Thymus (tissue), 14 donors: ENCODE measurements at places on chromosomes 3 and 15. TPM values are rescaled to one million over a fixed set of nuclear protein-coding genes. Genes with fewer than 3 reads are reported as not detected.

SLCO3A1 gene
- 7.9 TPM for polyA plus RNA-seq

IQCH gene
- 0.91 TPM for polyA plus RNA-seq

SLC6A1 gene
- 50.0 TPM for polyA plus RNA-seq

ZNF662 gene
- 5.5 TPM for polyA plus RNA-seq

PPP2R3A gene
- polyA plus RNA-seq: 1.1 TPM

EXD1 gene
- 0.34 TPM for polyA plus RNA-seq

CADPS gene
- polyA plus RNA-seq: 4.4 TPM

DNA sequence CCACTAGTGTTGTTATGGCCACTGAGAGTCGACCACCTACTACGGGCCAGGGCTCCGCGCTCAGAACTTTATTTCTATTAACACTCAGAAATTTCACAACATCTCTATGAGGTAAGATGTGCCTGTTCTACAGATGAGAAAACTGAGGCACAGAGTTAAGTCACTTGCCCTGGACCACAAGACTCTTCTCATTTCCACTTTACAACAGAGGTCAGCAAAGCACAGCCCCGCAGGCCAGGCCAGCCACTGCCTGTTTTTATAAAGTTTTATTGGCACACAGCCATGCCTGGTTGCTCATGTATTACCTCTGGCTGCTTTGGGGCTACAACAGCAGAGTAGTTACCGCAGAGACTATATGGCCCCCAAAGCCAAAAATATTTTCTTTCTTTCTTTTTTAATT lies 503.6 kb downstream of the SHQ1 start:
- no peaks in the 10 kb centered on the region for H3K27me3 ChIP-seq
- peaks cover 29% of the 10 kb centered on the region for H3K4me1 ChIP-seq
- no peak overlapping the region for H3K27ac ChIP-seq
- no peak overlapping the region for H3K4me3 ChIP-seq
- DNase-seq: no peak
- no peaks in the 10 kb centered on the region for H3K36me3 ChIP-seq

DNA sequence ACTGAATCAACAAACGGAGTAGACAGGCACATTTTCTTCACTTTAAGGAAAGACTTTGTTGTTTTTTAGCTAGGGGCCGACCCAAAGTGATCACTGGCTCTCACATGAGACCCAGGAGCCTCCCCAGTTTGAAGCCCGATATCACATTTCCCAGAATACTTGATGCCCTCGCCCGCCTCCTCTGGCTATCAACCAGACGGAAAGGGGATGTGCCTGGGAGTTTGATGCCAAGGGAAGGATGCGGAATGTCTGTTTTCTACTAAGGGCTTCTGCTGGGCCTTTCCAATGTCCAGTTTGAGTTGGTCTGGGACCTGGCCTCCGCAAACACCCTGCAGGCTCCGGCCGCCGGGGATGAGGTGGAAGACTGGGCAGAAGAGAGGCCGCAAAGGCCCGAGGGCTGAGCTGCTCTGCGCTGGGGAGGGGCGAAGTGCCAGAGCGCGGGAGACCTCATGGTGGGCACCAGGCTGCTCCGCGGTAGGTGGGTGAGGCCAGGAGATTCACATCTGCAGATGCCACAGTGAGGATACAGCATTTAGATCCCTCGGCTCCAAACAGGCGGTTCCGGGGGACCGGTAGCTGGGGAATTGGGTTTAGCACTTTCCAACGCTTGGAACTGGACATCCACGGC lies 491 bp upstream of the ZNF774 start:
- H3K4me1 ChIP-seq: peaks cover 11% of the 10 kb centered on the region
- H3K27me3 ChIP-seq: no peaks in the 10 kb centered on the region
- no peak for DNase-seq
- peak overlapping the region; percentile 31 for H3K27ac ChIP-seq
- H3K4me3 ChIP-seq: peak overlapping the region; percentile 89
- H3K36me3 ChIP-seq: no peaks in the 10 kb centered on the region

DNA sequence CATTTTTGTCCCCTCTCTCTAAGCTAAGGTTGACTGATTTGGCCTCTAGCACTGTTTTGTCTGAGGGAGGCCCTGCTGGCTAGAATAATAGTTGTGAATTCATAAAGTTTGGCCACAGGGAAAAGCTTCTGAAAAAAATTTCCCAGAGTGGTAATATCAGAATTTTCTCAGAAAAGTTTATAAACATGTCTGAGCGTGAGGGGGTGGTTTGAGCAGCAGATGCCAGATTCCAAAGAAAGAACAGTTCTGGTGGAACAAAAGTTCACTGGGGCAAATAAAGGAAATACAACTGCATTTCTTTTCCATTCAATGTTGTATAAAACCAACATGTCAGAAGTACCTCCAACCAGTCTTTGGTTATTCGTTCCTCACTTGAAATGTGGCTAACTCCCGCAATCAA lies 61.2 kb downstream of the CLDN1 start:
- H3K4me1 ChIP-seq: no peaks in the 10 kb centered on the region
- H3K27me3 ChIP-seq: no peaks in the 10 kb centered on the region
- H3K27ac ChIP-seq: no peak overlapping the region

GRCh38 chr3:188584162-188584529 lies 430.2 kb downstream of the LPP start:
- no peaks in the 10 kb centered on the region for H3K4me1 ChIP-seq
- no peak overlapping the region for H3K4me3 ChIP-seq
- no peaks in the 10 kb centered on the region for H3K27me3 ChIP-seq
- no peaks in the 10 kb centered on the region for H3K36me3 ChIP-seq
- H3K27ac ChIP-seq: peak overlapping the region; percentile 7

DNA sequence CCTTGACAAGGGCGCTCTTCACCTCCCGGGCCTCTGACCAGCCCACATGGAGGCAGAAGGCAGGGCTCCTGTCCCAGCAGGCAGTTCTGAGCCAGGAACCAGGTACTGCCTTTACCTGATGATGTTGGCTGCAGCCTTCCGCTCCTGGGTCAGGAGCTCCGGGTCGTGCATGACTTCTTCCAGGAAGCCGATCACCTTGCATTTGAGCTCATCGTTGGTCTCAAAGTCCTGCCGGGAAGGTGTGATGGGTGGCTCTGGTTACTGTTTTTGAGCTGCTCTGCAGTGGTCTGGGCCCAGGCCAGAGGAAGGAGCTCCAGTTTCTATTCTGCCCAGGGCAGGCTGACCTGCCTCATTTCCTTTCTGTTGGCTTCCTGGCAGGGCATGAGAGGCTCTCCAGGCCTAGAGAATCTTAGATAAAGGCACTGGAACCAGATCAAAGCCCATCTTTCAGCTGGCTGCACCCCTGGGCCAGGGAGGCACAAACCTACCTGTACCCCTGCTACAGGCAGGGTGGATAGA lies 53.2 kb upstream of the CTSH start:
- no peak overlapping the region for H3K4me3 ChIP-seq
- no peaks in the 10 kb centered on the region for H3K36me3 ChIP-seq
- H3K27me3 ChIP-seq: no peaks in the 10 kb centered on the region
- DNase-seq: no peak

GRCh38 chr15:100520132-100520921 lies 8.4 kb downstream of the CERS3 start:
- no peaks in the 10 kb centered on the region for H3K27me3 ChIP-seq
- peak; percentile 29 for DNase-seq

GRCh38 chr3:128814519-128815317 lies 64.7 kb upstream of the ACAD9 start:
- H3K4me3 ChIP-seq: no peak overlapping the region
- peaks cover 75% of the 10 kb centered on the region for H3K36me3 ChIP-seq
- peak; percentile 64 for DNase-seq
- H3K27ac ChIP-seq: peak overlapping the region; percentile 71
- H3K4me1 ChIP-seq: peaks cover 27% of the 10 kb centered on the region
- no peaks in the 10 kb centered on the region for H3K27me3 ChIP-seq

- H3K4me3 ChIP-seq: no peak overlapping the region
- no peak overlapping the region for H3K27ac ChIP-seq
- peaks cover 7% of the 10 kb centered on the region for H3K27me3 ChIP-seq
- no peaks in the 10 kb centered on the region for H3K36me3 ChIP-seq
- H3K4me1 ChIP-seq: no peaks in the 10 kb centered on the region
- no peak for DNase-seq
Measured at GRCh38 chr3:55724407-55724784, 237.3 kb upstream of the WNT5A start.

DNA sequence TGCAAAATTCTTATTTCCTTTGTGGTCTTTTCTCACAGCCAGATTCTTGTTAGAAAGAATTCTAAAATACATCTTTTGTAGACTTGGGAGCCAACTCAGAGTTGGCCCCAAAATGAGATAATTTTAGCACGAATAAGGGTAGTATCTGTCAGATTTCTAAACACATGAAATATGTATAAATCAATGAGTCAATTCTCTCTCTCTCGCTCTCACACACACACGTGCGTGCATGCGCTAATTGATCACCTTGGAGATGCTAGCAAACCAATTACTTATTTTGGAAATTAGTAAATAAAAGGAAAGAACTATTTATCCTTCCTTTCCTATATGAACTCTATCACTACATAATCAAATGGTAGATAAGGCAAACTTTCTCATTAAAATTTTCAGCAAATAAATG lies 32.9 kb upstream of the PIK3R4 start:
- no peak overlapping the region for H3K27ac ChIP-seq
- no peaks in the 10 kb centered on the region for H3K4me1 ChIP-seq
- H3K27me3 ChIP-seq: no peaks in the 10 kb centered on the region
- no peak overlapping the region for H3K4me3 ChIP-seq
